Activated naive CD4-positive, alpha-beta T cell treated with anti-CD3 and anti-CD28 coated beads for 36 hours (primary cell): ENCODE measurements at places on chromosomes 2 and 18. TPM values are rescaled to one million over a fixed set of nuclear protein-coding genes. Genes with fewer than 3 reads are reported as not detected.

The CPO gene
- total RNA-seq: not detected

DNA sequence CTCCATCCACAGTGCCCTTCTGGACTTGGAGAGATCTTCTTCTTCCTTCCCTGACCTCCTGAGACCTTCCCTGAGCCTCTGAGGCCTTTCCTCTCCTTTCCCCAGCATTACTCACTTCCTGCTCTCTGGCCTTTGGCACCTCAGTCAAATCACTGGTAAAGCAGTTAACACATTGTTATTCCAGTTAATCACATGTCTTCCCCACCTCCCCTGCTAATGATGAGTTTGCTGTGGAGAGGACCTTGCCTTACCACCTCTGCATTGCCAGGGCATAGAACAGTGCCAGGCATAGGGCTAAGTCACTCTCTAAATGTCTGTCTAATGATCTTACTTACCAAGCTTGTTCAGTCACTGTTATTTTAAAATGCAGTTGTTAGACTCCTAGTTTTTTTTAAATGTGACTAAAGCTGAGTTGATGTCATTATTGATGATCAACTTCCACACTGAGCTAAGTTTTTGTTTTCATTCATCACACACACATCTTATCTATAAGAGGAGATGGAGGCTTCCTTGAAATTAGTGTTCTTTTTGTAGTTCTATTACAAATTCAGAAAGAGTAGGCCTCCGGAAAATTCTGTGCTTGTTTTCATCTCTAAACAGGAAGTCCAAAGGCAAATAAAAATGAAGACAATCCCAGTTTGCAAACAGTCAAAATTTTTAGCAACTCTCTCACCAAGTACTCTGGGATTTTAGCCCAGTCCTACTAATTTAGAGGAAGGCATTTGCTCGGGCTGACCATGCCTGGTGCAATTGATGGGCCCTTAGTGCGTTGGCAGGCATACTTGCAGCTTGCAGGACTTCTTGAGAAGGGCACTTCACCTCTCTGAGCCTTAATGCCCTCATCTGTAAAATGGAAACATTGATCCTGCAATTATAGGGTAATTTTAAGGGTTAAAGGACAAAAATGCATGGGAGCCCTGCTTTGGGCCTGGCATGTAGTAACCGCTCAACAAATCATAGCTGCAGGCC, 113.7 kb upstream of the SPRED2 start:
- DNase-seq: no peak

DNA sequence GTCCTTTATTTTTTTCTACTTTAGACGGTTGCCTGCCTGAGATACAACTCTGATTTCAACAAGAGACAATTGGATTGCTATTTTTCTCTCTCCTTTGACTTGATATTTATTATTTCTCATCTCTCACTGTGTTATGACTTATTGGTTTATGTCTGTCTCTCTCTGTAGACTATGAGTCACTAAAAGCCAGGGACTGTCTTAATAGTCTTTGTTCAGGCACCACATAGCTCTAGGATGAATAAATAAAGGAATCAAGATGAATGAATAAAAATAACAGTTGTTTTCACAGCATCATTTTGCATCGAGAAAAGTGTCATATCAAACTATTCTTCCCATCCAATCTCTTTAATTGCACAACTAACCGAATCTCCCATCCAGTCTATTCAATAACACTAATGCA, 31.4 kb upstream of the CD28 start:
- no peak for DNase-seq

DNA sequence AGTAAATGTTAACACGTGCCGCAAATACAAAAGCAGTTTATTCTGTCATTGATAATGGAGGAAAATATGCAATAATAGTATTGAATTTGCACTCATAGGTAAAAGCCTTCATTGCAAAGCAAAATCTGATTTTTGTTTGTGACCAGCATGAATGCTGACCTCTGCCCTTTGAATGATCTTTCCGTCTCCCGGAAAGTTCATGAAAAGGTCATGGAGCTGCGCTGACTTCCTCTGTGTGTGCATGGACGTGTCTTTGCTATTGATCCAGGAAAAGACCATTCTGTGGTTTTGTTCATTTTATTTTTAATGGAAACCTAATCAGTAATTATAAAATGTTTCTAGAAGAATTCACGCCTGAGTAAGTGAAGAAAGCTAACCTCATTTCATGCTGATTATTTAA, 320.0 kb downstream of the MTX2 start:
- DNase-seq: no peak

GRCh38 chr2:219495531-219496122, 3.1 kb upstream of the GMPPA start:
- DNase-seq: peak; percentile 68

GRCh38 chr2:123364243-123364896, 660.7 kb upstream of the CNTNAP5 start:
- no peak for DNase-seq

The SLC8A1 gene
- total RNA-seq: 0.60 TPM

The CTLA4 gene
- total RNA-seq: 69.7 TPM

The SKOR2 gene
- total RNA-seq: not detected

GRCh38 chr2:223941579-223942277, 3.4 kb downstream of the WDFY1 start:
- DNase-seq: peak; percentile 93

- DNase-seq: no peak
Observed at GRCh38 chr2:38997781-38998180, 108.1 kb downstream of the ARHGEF33 start.

The ZC3H6 gene
- 18.7 TPM for total RNA-seq

DNA sequence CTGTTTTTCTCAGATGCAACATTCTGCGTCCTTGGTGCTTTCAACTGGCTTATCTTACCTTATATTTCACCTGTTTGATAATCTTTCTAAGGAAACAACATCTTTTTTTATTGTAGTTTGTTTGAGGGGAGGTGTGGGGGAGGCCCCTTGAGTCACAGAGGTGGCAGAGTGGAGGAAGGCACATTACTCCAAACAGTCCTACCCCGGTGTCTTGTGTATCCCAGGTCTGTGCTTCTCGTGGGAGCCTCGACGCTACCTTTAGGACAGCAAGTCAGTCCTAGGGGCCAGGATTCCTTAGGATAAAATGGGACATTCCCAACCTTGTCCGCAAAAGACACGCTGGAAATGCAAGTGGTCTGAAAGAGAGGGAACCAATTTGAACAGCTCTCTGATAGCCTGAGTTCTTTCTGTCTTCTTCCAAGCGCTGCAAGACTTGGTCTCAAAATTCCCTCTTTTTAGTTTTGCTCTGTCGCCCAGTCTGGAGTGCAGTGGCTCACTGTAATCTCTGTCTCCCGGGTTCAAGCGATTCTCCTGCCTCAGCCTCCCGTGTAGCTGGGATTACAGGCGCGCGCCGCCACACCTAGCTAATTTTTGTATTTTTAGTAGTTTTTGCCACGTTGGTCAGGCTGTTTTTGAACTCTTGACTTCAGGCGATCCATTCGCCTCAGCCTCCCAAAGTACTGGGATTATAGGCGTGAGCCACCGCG, 4.0 kb downstream of the GATA6 start:
- DNase-seq: no peak

GRCh38 chr2:65999103-65999502, 435.8 kb upstream of the MEIS1 start:
- no peak for DNase-seq

- DNase-seq: no peak
Observed at GRCh38 chr2:216549926-216550690, 51.5 kb downstream of the RPL37A start.

GRCh38 chr2:240898108-240898730, 2.3 kb upstream of the MAB21L4 start:
- DNase-seq: no peak

GRCh38 chr2:182867426-182868053, 1.1 kb upstream of the FRZB start:
- DNase-seq: no peak

DNA sequence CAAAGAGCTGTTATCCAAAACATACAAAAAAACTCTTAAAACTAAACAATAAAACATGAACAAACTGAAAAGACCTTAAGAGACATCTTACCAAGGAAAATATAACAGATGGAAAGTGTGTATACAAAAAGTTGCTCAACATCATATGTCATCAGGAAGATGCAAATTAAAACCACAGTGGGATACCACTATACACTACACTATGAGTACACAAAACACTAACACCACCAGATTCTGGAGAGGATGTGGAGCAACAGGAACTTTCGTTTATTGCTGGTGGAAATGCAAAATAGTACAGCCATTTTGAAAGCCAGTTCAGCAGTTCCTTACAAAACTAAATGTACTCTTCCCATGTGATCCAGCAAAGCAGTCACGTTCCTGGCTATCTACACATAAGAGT, 221.4 kb downstream of the CMPK2 start:
- no peak for DNase-seq

DNA sequence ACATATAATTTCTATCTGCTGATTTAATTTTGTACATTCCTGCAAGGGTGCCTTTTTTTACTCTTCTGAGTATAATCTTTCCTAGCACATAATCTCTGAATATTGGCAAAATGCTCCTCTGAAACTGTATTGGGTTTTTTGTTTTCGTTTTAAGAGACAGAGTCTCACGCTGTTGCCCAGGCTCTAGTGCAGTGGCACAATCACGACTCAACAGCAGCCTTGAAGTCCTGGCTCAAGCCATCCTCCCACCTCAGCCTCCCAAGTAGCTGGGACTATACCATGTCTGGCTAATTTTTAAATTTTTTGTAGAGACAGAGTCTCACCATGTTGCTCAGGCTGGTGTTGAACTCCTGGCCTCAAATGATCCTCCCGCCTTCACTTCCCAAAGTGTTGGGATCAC, 104.9 kb downstream of the SPTBN1 start:
- DNase-seq: no peak

GRCh38 chr2:238731961-238732360, 115.9 kb upstream of the TWIST2 start:
- no peak for DNase-seq

The ABCG8 gene
- total RNA-seq: not detected

The XIRP2 gene
- not detected for total RNA-seq

- peak; percentile 14 for DNase-seq
Observed at GRCh38 chr2:6864923-6865345, 773 bp downstream of the CMPK2 start.

- no peak for DNase-seq
Observed at GRCh38 chr18:3283908-3284307, 22.0 kb downstream of the MYL12B start.

The PRSS56 gene
- not detected for total RNA-seq

GRCh38 chr18:22840606-22841144, 92.5 kb upstream of the RBBP8 start:
- DNase-seq: no peak

- no peak for DNase-seq
Observed at GRCh38 chr2:157692768-157693167, 64.1 kb upstream of the ACVR1C start.

- DNase-seq: no peak
Observed at GRCh38 chr2:48369971-48370370, 160.0 kb upstream of the STON1 start.

GRCh38 chr18:50473881-50474280, 86.0 kb upstream of the MAPK4 start:
- no peak for DNase-seq

DNA sequence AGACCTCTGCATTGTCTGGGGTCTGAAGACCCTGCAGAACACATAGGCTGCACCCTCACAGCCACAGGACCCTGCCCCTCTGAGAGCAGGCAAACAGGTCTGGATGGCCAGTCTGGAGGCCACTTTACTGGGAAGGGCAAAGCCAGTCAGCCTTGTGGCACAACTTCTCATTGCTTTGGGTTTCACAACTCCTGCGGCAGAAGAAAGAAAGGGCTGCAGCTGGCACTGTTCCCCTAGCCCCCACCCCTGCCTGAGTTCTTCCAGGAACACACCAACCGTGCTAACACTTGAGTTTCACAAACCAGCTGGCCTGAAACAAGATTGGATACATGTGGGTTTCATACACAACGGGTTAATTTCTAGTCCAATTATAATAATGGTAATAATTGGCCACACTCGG, 276.5 kb upstream of the MGAT5 start:
- no peak for DNase-seq

The KLHL14 gene
- total RNA-seq: not detected

The ALPP gene
- total RNA-seq: not detected

DNA sequence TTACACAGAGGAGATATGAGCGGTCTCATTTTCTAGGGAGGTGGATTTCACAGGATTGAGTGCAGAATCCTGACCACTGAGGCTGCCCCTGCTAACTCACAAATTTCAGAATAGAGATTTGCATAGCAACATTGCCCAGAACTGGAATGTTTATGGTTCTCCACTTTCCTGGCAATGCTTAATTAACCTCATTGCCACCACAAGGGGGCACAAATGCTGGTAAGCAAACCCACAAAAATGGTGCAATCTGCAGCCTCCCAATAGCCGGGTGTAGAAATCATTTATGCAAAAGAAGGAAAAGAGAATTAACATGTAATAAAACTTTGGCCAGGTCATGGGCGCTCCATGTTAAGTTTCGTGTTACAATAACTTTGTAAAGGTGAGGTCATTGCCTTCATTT, 112.4 kb downstream of the CYRIA start:
- peak; percentile 31 for DNase-seq

The HAAO gene
- 0.52 TPM for total RNA-seq

The ZBTB7C gene
- not detected for total RNA-seq

- DNase-seq: no peak
Observed at GRCh38 chr2:136411946-136412345, 294.0 kb upstream of the CXCR4 start.
